ENCODE measurements at places on chromosomes 16 and 17.

DNA sequence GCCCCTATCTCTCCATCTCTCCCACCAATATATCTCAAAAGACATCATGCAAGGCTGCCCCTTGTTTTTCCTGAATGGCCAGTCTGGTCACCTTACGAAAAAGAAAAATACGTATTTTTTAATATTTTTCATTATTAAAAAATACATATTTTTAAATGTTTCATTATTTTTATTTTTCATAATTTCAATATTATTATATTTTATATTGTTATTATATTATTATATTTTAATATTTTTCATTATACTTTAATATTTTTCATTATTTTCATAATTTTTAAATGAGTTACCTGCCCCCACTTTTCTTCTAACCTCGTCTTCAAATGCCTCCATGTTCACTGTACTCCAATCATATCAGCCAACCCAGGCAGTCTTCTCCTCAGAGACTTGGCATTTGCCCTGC, 116.0 kb upstream of the ERCC4 start:
- no peak for DNase-seq

DNA sequence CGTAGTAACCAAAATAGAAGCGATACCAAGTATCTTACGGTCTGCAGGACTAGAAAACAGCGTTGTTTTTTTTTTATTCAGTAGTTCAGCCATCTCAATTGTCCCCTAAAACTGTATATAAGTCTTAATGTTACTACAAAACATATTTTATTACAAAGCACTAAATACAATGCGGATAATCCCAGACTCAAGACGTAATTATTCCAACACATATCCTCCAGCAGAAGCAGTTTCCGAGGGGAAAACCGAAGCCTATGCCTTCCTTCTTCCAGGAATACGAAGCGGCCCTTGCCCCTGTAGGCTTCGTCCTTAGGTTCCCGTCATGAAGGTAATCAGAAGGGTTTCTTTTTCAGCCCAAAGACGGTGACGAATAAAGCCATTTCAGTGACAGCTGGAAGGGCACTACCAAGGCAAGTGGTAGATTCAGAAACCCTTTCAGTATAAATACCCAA, 2.3 kb downstream of the TMEM107 start:
- no peak for DNase-seq

- DNase-seq = no peak
These were observed 10.4 kb downstream of the MPRIP start for GRCh38 chr17:17052462-17053221.

GRCh38 chr17:56845934-56846333, 12.0 kb downstream of the DGKE start:
- no peak for DNase-seq

GRCh38 chr17:3535253-3535995, 22.2 kb downstream of the TRPV3 start:
- peak; percentile 50 for DNase-seq

DNA sequence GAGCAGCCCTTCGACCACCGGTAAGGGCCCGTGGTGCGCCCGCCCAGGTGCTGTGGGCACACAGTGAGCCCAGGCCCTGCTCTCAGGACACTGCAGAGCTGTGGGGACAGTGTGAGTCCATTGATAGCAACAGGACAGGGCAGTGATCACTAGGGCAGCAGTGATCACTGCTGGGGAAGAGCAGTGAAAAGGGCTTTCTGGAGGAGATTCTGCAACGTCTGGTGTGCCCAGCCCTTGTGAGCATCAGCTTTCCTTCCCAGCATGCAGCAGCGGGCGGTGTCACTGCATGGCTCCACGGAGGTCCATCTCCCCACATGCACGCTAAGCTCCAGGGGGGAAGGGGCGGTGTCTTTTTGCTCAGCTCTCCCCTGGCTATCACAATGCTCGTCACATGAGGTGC, 32.1 kb downstream of the MAP1LC3B start:
- no peak for DNase-seq

DNA sequence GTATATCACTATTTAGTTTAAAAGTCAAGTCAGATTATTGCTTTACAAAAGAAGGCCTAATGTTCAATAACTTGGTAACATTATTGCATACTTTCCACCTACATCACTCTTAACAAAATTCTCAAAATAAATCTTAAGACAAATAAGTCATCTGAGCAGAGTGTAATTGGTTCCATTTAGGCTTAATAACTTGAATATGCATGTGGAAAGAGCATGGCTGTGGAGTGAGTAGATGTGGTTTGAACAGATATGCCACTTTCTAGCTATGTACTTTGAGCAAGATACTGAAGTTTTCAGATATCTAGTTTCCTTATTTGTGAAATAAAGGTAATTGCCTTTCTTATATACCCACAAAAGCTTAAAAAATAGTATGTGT, 6.7 kb upstream of the EVI2A start:
- no peak for DNase-seq

GRCh38 chr16:28910086-28911031, 14.7 kb downstream of the RABEP2 start:
- no peak for DNase-seq
